ENCODE measurements at places on chromosomes 1 and 21.

GRCh38 chr1:72650843-72651435, 368.6 kb upstream of the NEGR1 start:
- no peak for DNase-seq

DNA sequence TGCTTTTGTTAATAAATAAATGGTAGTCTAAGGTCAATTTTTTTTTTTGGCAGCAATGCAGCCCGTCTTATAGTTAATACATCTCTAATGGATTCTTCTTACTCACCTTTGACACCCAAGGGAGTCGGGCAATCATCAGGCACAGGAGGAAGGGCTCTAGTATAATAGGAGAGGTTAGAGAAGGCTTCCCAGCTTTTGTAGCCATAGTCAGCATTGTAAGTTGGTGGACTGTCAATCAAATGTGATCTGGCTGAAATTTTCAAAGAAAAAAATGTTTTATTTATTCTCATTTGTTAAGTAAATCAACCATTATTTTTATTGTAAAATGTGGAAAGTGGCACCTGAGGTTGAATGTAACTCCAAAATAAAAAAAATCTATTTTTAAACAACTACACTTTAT, 2.1 kb downstream of the PTGS2 start:
- DNase-seq: no peak

GRCh38 chr1:111751906-111752575, 3.7 kb upstream of the DDX20 start:
- DNase-seq: no peak

GRCh38 chr1:17538010-17538409, 1.5 kb upstream of the ARHGEF10L start:
- DNase-seq: no peak

- DNase-seq: no peak
Measured at GRCh38 chr1:106207185-106207584, 849.3 kb upstream of the PRMT6 start.

GRCh38 chr21:32349333-32349944, 43.4 kb downstream of the URB1 start:
- DNase-seq: no peak

DNA sequence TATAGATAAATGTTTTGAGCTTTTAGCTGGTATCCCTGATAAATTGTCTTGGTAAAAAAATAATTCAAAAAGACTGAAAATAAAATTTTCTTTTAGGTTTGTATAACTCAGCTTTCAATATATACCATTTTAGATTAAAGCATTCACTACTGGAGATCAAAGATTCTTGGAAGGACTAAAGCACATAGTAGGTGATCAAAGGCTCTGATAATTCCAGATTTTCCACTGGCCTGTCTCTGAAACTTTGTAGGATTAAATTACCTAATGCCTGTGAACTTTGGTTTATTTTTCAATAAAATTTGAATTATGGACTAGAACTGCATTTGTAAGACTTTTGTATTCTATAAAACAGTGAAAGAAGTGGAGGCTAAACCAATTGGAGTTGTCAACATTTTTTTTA, 1.2 kb upstream of the RGS18 start:
- DNase-seq: no peak

Data from fibroblast of upper back skin (primary cell).